Activated T-helper 1 cell treated with anti-CD3 and anti-CD28 coated beads, Interleukin-12 subunit alpha, Interleukin-12 subunit beta, Interleukin-2, Interleukin-4 antibody, amounts not matched to agents 30 ng/mL and 10 ng/mL and 1 ng/mL, durations not matched to agents 14 hours and 24 hours and 36 hours (primary cell): ENCODE measurements at places on chromosomes 16 and 17. TPM values are rescaled to one million over a fixed set of nuclear protein-coding genes. Genes with fewer than 3 reads are reported as not detected.

- H3K27ac ChIP-seq, result no peak overlapping the region
- peaks cover 15% of the 10 kb centered on the region for H3K27me3 ChIP-seq
- no peak overlapping the region for H3K4me3 ChIP-seq
Measured at GRCh38 chr16:87017371-87018012, 299.7 kb downstream of the C16orf95 start.

DNA sequence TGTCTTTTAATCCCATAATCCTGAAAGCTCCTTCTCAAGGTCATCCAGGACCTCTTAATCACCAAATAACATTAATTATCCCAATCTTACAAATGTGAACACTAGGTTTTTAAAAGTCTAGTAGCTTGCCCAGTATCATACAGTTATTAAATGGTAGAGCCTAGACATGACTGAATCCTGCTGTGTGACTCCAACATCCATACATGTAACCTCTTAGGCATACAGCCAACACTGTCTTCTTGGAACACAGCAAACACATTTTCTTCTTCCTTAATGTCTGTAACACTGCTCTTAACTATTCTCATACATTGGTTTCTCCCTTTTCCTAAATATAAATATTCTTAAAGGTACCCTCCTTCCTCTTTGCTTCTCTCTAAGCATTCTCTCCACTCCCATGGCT lies 13.7 kb downstream of the BRIP1 start:
- DNase-seq, result no peak
- peaks cover 5% of the 10 kb centered on the region for H3K4me1 ChIP-seq
- no peaks in the 10 kb centered on the region for H3K27me3 ChIP-seq
- no peak overlapping the region for H3K4me3 ChIP-seq
- H3K27ac ChIP-seq, result no peak overlapping the region

GRCh38 chr17:41308251-41308917 lies 725 bp downstream of the KRTAP16-1 start:
- H3K27me3 ChIP-seq, result peaks cover 12% of the 10 kb centered on the region
- peaks cover 32% of the 10 kb centered on the region for H3K4me1 ChIP-seq
- DNase-seq, result no peak
- H3K4me3 ChIP-seq, result no peak overlapping the region

DNA sequence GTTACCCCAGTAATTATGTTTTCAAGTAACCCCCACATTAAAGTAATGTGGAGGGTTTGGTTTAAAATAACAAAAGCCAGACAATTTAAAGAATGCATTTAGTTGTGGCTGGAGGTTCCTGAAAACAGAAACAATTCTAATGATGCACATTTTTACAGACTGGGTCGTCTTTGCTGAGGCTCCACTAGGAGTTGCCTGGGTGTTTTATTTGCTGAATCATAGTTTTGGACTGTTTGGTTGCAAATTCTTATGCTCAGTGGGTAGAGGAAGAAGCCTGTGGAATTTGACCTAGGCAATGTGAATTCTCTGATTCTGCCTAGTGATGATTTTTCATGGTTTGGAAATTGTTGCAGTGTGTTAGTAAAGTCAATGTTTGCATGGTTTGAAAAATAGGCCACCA lies 16.3 kb downstream of the SHISA9 start:
- H3K4me3 ChIP-seq, result no peak overlapping the region
- H3K27ac ChIP-seq, result no peak overlapping the region
- H3K4me1 ChIP-seq, result no peaks in the 10 kb centered on the region
- H3K36me3 ChIP-seq, result no peaks in the 10 kb centered on the region
- DNase-seq, result no peak
- H3K27me3 ChIP-seq, result no peaks in the 10 kb centered on the region

DNA sequence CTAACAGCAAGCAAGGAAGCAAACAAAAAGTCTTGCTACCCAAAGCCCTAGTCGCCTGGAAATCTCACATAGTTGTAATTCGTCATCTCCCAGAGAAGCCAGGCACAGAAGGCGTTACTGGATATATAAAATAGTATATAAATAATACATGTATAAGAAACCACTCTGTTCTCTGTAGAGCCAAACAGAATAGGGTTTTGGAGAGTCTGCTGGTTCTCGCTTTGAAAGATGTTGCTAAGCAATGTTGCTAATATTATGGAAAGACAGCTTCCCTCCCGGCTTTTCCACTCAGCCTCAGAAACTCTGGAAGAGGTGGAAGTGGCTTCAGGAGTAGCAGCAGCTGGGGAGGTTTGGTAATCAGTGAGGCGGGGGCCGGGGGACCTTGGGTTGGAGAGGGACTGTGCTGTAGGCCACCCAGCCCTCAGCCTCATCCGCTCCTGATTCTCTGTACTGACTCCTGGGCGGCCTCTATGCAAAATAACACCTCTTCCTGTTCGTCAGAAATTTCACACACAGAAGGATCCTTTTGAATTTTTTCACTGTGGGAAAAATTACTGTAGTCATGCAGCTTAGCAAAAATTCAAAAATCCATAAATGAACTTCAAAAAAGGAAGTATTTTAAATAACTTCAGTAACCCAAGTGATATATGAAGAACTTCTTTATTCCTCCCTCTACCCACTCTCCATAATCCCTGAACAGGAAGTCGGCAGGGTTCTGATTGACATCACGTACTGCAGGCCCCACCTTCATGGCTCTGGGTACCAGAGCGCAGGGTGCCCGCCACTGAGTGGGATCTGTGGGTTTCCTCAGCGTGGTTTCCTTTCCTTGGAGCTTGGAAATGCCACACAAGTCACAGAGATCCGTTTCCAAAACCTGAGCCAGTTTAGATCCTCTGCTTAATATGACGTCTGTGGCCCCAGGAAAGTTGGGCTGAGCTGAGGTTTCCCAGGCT lies 51.4 kb downstream of the RAP1GAP2 start:
- peaks cover 13% of the 10 kb centered on the region for H3K4me1 ChIP-seq
- H3K27me3 ChIP-seq, result peaks cover 33% of the 10 kb centered on the region
- H3K4me3 ChIP-seq, result no peak overlapping the region

Gene GRAPL
- 5.9 and 8.3 TPM in 2 replicates for total RNA-seq

- H3K27me3 ChIP-seq, result no peaks in the 10 kb centered on the region
- H3K36me3 ChIP-seq, result peaks cover 14% of the 10 kb centered on the region
- peaks cover 42% of the 10 kb centered on the region for H3K4me1 ChIP-seq
- DNase-seq, result no peak
Measured at GRCh38 chr17:42607769-42608168, 1.4 kb downstream of the RETREG3 start.

Gene TP53TG3C
- not detected in 2 replicates for total RNA-seq

DNA sequence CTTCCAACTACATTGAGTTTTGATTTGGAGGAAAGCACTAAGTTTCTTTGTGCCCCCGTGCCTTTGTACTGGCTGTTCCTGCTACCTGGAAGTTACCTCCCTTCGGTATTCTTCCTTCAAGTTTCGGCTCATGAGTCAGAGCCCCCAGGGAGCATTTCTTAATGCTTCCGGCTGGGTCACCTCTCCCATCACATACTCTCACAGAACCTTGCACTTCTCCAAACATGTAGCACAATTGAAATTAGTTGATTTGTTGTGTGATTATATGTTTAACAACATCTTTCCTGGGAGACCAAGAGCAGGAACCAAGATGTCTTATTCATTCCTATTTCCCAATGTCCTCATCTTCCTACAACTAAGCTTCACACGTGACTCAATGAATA lies 158.6 kb upstream of the CDH5 start:
- H3K4me1 ChIP-seq, result no peaks in the 10 kb centered on the region
- DNase-seq, result no peak
- no peak overlapping the region for H3K27ac ChIP-seq
- no peak overlapping the region for H3K4me3 ChIP-seq

Gene SYNGR3
- 21.2 and 26.3 TPM in 2 replicates for total RNA-seq

- H3K4me1 ChIP-seq, result peaks cover 5% of the 10 kb centered on the region
- peaks cover 10% of the 10 kb centered on the region for H3K27me3 ChIP-seq
- no peak for DNase-seq
Measured at GRCh38 chr16:2386990-2387389, 42.3 kb upstream of the CCNF start.

GRCh38 chr17:4453812-4454591 lies 20.3 kb downstream of the SPNS3 start:
- H3K4me1 ChIP-seq, result no peaks in the 10 kb centered on the region
- no peak for DNase-seq
- H3K27ac ChIP-seq, result no peak overlapping the region
- no peaks in the 10 kb centered on the region for H3K27me3 ChIP-seq

Gene AXIN2
- total RNA-seq, result 4.9 and 5.6 TPM in 2 replicates

Gene KRT31
- total RNA-seq, result not detected in 2 replicates

GRCh38 chr17:55785181-55785580 lies 34.3 kb downstream of the PCTP start:
- H3K27ac ChIP-seq, result no peak overlapping the region
- H3K36me3 ChIP-seq, result no peaks in the 10 kb centered on the region
- H3K4me3 ChIP-seq, result no peak overlapping the region
- H3K27me3 ChIP-seq, result peaks cover 6% of the 10 kb centered on the region
- H3K4me1 ChIP-seq, result no peaks in the 10 kb centered on the region
- DNase-seq, result no peak

GRCh38 chr16:75640598-75640997 lies 6.9 kb downstream of the KARS1 start:
- no peak for DNase-seq
- H3K4me1 ChIP-seq, result peaks cover 31% of the 10 kb centered on the region
- H3K27ac ChIP-seq, result no peak overlapping the region
- no peaks in the 10 kb centered on the region for H3K27me3 ChIP-seq
- H3K36me3 ChIP-seq, result peaks cover 59% of the 10 kb centered on the region
- H3K4me3 ChIP-seq, result no peak overlapping the region

- peaks cover 33% of the 10 kb centered on the region for H3K4me1 ChIP-seq
- peaks cover 38% of the 10 kb centered on the region for H3K36me3 ChIP-seq
- no peak for DNase-seq
Measured at GRCh38 chr17:38800237-38800760, 943 bp upstream of the PIP4K2B start.

DNA sequence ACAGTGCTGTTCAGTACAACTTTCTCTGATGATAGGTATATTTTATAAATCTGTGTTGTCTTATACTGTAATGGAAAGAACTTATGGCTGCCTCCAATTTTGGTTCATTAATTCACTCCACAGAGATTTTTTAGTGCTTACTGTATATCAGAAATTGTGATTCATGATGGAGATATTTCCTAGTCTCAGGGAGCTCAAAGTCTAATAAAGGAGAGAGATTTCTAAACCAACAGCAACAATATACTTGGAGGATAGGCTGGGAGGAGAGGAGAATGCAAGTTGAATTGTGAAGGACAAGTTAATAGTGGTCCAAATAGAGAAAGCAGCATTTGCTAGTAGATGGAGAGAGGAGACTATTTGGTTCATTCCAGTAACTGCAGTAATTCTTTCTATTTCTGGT lies 63.5 kb downstream of the TANC2 start:
- H3K27me3 ChIP-seq, result peaks cover 5% of the 10 kb centered on the region
- H3K4me1 ChIP-seq, result no peaks in the 10 kb centered on the region
- no peak for DNase-seq
- H3K36me3 ChIP-seq, result no peaks in the 10 kb centered on the region
- no peak overlapping the region for H3K27ac ChIP-seq
- no peak overlapping the region for H3K4me3 ChIP-seq

Gene TBC1D3C
- total RNA-seq, result 0.20 TPM in 1 of 2 replicates, not detected in the other

Gene SLFN13
- 32.2 and 32.7 TPM in 2 replicates for total RNA-seq

Gene HIC1
- total RNA-seq, result 45.6 and 47.0 TPM in 2 replicates

Gene GAS7
- 0.16 and 0.17 TPM in 2 replicates for total RNA-seq

Gene RHBDL1
- total RNA-seq, result 0.71 and 1.1 TPM in 2 replicates

GRCh38 chr16:58031016-58031800 lies 5.7 kb downstream of the MMP15 start:
- H3K36me3 ChIP-seq, result no peaks in the 10 kb centered on the region
- H3K27ac ChIP-seq, result no peak overlapping the region
- H3K27me3 ChIP-seq, result peaks cover 13% of the 10 kb centered on the region
- H3K4me1 ChIP-seq, result no peaks in the 10 kb centered on the region

Gene FA2H
- total RNA-seq, result not detected in 2 replicates

DNA sequence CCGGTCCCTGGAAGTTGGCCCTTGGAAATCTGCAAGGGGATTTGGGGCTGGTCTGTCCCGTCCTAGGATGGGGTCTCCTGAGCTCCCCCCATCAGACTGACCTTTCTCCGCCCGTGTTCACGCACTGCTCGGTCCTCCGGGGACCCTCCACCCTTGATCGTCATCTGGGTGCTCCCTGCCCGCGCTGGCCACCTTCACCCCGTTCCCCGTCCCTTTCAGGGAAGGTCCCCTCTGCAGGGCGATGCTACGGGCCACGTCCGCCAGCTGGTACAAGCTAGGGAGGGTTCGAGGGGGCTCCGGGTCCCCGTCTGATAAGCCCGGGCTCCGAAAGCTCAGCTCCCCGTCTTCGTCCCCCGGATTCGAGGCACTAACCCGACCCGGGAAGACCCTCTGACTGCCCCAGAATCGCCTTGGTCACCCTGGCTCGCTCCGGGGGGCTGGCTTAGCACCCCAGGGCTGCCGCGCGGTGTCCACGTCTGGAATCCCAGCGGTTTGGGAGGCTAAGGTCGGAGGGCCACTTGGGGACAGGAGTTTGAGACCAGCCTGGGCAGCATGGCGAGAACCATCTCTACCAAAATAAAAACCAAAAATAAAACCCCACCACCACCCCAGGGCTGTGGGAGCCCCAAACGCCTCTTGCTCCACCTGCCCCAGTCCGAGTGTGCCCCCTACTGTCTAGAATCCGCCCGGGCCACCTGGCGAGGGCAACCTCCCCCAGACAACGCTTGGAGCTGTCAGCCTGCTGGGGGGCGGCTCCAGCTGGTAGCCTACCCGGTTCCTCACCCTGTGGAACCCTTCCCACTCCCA lies 1.1 kb upstream of the SLC43A2 start:
- H3K4me3 ChIP-seq, result peak overlapping the region; percentile 78
- peak overlapping the region; percentile 86 for H3K27ac ChIP-seq
- peak; percentile 62 for DNase-seq
- H3K36me3 ChIP-seq, result no peaks in the 10 kb centered on the region

DNA sequence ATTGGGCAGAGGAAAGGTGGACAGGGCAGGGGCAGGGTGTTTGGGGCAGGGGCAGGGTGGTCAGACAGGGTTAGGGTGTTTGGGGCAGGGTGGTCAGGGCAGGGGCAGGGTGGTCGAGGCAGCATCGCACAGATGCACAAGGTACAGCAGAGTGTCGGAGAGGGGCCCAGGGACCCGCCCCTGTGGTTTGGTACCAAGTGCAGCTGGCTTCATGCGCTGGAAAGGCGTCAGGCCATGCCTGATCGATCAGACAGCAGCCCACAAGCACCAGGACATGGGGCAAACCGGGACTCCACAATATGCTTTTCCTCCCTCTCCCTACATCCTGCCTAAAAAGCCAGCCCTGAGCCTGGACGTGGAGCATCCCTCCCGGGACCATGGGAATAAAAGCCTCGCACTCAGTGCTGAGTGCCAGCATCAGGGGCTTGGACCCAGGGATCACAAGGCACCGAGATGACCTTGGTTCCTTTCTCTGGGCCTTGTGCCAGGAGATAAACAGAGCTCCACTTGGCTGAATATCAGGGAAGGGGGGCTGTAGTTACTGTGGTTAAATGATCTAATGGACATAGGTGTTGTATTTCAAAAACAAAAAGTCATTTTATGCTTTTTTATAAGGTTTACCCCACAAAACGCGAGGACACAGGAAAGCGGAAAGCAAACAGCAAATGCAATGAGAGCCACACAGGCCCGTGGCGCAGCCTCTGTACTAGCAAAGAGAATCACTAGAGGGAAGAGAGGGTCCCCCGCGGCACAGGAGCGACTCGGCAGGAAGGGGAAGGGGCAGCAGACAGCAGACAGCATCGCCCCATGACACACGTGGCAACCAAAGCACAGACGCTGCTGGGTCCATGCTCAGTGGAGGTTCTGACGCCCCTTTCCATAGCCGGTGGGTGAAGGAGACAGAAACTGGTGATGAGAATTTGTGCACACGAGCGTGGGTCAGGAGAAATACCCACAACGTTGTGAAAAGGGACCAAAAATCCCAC lies 5.3 kb upstream of the HEXD start:
- H3K27ac ChIP-seq, result no peak overlapping the region
- no peak for DNase-seq
- no peaks in the 10 kb centered on the region for H3K27me3 ChIP-seq
